ENCODE measurements at places on chromosomes 1 and 21. TPM values are rescaled to one million over a fixed set of nuclear protein-coding genes. Genes with fewer than 3 reads are reported as not detected.
A peak's percentile ranks its signal among the peaks of the same experiment; 100 is the strongest.

DNA sequence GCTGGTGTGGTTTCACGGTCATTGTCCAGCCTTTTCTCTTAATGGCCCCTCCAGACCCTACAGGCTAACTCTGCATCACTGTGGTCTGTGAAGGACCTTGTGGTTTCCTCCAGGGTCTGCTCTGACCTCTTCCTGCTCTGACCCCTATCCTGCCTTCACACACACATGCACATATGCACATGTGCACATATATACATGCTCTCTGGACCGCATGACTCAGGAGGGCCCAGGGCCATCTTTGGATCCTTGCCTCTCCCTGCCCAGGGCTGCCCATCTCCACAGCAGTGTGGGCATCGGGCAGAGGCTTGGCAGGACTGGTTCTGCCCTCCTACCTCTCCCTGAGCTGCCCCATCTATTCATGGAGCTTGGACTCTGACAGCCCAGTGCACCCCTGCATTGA, 510.9 kb downstream of the PTPRU start:
- DNase-seq, result no peak

DNA sequence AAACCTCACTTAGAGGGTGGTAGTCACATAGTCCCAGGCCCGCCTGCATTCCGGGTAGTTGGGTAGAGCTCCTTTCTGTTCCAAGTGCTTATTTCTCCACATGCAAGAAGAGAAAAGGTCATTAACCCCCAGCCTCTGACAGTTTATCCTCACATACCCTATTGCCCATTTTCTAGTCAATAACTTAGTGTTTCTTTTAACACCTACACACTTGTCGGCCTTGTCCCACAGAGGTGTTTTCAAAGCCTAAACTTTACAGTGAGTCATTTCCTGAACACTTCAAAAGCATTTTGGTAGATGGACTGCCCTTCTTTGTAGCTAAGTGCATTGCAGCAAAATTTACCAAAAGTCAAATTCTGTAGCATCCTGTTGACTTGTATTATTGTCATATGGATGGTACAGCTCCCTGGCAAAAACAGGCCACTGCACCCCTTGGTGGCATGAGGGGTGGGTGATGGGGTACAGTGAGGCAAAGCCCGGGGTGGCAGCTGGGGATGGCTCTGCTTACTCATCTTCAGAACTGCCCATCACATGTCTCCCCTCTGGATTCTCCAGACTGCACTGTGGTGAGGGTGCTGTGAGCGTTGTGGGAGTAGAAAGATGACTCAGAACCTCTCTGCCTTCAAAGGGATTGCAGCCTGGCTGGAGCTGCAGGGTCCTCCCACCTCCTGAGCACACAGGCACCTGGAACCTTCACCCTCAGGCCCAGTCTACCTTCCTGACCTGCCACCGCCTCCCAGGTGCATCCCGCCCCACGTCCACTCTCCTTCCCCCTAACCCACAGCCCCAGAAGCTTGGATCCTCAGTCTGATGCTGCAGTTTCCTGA, 45.8 kb upstream of the DMRTB1 start:
- DNase-seq, result no peak

The OR2L2 gene
- 0.05 TPM for total RNA-seq

- DNase-seq, result no peak
Measured at GRCh38 chr1:212255705-212256307, 29.4 kb upstream of the PPP2R5A start.

The RASAL2 gene
- total RNA-seq, result 26.4 TPM

DNA sequence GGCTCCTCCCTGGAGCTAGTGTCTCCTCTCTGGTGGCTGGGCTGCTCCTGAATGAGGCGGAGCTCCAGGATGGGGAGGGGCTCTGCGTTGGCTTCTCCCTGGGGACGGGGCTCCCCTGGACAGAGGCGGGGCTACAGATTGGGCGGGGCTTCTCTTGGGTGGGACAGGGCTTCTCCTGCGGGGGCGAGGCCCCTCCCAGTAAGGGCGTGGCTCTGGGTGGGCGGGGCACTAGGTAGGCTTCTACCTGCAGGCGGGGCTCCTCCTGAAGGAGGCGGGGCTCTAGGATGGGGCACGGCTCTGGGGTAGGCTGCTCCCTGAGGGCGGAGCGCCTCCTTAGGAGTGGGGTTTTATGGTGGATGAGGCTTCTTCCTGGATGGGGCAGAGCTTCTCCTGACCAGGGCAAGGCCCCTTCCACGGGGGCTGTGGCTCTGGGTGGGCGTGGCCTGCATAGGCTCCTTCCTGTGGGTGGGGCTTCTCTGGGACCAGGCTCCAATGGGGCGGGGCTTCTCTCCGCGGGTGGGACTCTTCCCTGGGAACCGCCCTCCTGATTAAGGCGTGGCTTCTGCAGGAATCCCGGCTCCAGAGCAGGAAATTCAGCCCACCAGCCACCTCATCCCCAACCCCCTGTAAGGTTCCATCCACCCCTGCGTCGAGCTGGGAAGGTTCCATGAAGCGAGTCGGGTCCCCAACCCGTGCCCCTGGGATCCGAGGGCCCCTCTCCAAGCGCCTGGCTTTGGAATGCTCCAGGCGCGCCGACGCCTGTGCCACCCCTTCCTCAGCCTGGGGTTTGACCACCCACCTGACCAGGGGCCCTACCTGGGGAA, 22.7 kb upstream of the ARF1 start:
- peak; percentile 41 for DNase-seq

- no peak for DNase-seq
Measured at GRCh38 chr1:163300568-163300967, 21.2 kb upstream of the NUF2 start.

GRCh38 chr1:235999259-235999925, 65.5 kb downstream of the NID1 start:
- DNase-seq, result no peak

The GPR52 gene
- total RNA-seq, result 1.2 TPM

- no peak for DNase-seq
Measured at GRCh38 chr1:30287976-30288375, 435.4 kb downstream of the MATN1 start.

DNA sequence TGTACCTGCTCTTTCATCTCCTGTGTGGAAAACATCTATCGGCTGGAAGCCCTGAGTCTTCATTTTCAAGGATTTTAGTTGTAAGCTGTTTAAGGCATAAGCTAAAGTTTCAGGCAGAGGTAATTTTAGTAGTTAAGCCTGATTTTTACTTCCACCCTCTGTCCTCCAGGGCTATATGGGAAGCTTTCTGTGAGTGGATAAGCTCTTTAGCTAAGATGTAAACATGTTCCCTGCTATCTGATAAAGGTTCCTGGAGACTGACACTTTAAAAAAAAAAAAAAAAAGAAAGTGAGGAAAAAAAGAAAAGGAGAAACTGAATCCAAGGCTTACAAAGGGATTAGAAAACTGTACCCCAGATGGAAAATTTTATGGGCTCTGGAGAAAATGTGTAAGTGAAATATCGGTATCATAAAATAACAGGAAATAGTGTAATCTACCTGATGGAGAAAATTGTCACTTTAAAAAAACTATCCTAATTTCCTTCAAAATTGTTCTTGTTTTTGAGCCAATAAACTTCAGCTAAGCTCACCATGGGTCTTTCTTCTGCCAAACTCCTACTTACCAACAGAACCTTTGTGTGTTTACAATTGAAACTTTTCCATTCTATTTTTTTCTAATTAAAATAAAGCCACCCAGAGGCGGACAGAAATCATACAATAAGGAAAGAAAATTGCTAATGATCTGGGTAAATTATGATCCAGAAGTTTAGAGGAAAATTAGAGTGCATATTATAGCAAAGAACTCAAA, 180.5 kb downstream of the TGFB2 start:
- no peak for DNase-seq

GRCh38 chr1:230634384-230634783, 7.9 kb upstream of the COG2 start:
- DNase-seq, result no peak

DNA sequence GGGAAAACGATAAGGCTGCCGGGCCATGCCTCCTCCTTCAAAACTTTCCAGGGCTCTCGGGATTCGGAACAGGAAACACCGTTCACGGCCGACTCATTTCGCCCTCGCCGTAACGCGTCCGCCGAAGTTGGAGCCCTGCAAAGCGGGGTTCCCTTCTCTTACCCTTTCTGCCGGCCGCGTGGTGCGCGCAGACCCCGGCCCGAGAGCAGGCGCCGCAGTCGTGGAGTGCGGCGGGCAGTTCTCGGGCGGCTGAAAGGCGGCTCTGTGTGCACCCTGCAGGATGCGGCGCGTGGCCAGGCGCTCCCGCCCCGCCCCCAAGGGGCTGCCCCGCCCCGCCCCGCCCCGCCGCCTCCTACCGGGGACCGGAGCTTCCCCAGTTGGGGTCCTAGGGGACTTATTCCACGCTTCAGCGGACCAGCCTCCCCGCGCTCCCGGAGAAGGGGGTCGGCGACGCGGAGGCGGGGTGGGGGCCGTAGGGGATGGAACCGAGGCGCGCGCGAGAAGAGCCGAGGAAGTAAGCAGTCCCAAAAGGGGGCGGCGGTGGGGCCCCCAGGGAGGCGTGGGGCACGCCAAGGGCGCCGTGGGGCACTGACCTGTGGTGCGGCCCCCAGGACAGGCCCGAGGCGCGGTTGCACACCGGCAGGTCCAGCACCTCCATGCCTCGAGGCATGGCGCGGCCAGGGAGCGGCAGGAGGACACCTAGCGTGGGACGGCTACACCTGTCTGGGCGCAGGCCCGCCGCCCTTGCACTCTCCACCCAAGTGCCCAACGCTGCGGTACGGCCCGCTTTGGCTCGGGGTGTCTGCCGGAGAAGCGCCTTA, at the start of gene MCOLN2:
Gene MCOLN2, minus strand, starts transcription at position 268 of the 821 bp plus-strand sequence. Its CDS starts 241 bp downstream, at position 27.
- DNase-seq, result peak; percentile 64

The PLPPR5 gene
- not detected for total RNA-seq

The GPR89A gene
- total RNA-seq, result 10.6 TPM

GRCh38 chr1:179867493-179868330, 9.9 kb downstream of the TOR1AIP2 start:
- DNase-seq, result peak; percentile 51
